T-helper 2 cell treated with Interferon-gamma antibody and Interleukin-4, amounts not matched to agents 5 μg/mL and 100 μg/mL, for 36 hours (primary cell): ENCODE measurements at places on chromosomes 1 and 21.

DNA sequence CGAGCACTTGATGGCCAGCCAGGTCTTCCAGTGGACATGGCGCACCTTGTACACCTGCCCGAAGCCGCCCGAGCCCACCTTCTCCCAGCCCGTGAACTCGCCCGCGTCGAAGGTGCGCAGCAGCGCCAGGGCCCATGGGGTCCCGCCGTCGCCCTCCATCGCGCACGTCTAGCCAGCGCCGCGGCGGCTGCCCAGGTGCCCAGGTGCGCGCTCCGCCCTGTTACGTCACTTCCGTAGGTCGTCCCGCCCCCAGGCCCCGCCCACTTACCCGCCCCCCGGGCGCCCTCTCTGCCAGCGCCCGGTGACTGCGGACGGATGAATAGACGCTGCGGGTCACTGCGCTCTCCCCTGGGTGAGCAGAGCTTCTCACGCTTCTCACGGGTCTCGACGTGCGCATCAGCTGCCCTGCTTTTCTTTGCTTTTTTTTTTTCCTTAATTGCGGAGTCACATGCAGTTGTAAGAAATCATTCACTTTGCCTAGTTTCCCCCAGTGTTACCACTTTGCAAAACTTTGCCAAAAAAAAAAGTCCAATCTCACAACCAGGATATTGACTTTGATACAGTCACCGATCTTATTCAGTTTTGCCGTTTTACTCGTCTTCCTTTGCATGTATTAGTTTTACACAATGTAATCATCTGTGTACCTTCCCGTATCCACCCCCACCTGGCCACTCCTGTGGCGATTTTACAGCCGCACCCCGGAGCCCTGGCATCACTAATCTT is at the start of gene RIPK4:
TSS of gene RIPK4 (minus strand) at position 170 of the 723 bp plus-strand sequence. CDS start at position 159, 11 bp downstream.
- DNase-seq = no peak

- DNase-seq = no peak
These were observed 1.9 kb downstream of the FGGY start for GRCh38 chr1:59298710-59299346.

- DNase-seq = no peak
These were observed 44.2 kb downstream of the PRRX1 start for GRCh38 chr1:170707959-170708655.

GRCh38 chr1:181985936-181986906 is 75.3 kb downstream of the ZNF648 start:
- DNase-seq = no peak

GRCh38 chr1:224762046-224762445 is 145.9 kb downstream of the CNIH3 start:
- DNase-seq = no peak

GRCh38 chr1:234555390-234556024 is 54.5 kb downstream of the IRF2BP2 start:
- DNase-seq = no peak

GRCh38 chr1:20666804-20667203 is 5.6 kb upstream of the DDOST start:
- DNase-seq = no peak

GRCh38 chr1:1461721-1462317 is 9.7 kb upstream of the ATAD3B start:
- DNase-seq = no peak

DNA sequence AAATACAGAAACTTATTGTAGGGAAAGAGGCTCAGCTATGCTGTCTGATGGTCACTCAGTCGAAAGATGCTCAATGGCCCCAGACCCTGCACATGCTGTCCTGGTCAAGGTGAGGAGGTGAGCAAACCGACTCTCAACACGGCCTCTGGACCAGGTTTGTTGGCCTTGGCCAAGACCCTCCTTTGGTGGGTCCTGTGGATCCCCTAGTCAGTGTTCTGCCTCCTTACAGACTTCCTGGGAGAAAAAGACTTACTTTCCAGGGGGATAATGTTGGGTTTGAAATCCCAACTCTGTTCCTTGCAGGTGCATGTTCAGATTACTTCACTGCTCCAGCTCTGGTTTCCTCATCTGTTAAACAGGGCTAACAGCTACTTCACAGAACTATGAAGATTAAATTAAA is 53.8 kb downstream of the FAM78B start:
- DNase-seq = no peak

- no peak for DNase-seq
These were observed 7.9 kb downstream of the LHX4 start for GRCh38 chr1:180237869-180238476.

DNA sequence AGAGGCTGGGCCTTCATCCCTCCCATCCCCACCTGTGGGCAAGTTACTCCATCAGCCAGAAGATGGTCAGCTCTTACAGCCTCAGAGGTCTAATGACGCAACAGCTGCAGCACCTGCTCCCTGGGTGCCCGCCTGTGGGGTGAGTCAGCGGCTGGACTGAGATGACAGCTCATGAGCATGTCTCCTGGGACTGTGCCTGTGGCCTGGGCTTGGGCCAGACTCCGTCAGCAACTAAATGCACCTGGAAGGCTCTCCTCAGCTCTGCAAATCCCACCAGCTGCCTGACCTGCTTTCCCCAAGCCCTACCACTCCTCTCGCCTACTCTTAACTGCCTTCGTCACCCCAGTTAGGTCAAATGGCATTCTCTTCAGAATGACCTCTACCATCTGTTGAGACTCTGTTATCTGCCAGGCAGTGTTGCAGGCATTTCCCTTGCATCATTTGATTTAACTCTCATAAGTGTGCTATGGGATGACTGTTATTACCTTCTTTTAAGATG is 47.7 kb downstream of the ETS2 start:
- DNase-seq = no peak

- no peak for DNase-seq
These were observed 15.3 kb downstream of the BEND5 start for GRCh38 chr1:48761411-48761810.

GRCh38 chr1:117708323-117709248 is 102.7 kb downstream of the TENT5C start:
- no peak for DNase-seq

- DNase-seq = no peak
These were observed 223.9 kb downstream of the S1PR1 start for GRCh38 chr1:101460739-101461138.

- DNase-seq = no peak
These were observed 4.0 kb downstream of the CASQ2 start for GRCh38 chr1:115764541-115764940.

- DNase-seq = no peak
These were observed 17.2 kb upstream of the FAM78B start for GRCh38 chr1:166184012-166184411.
